Placental pericyte (primary cell): ENCODE measurements at places on chromosomes 5 and 9. TPM values are rescaled to one million over a fixed set of nuclear protein-coding genes. Genes with fewer than 3 reads are reported as not detected.

SLC4A9 gene
- total RNA-seq, result not detected in 2 replicates

KIF2A gene
- 55.8 and 73.0 TPM in 2 replicates for total RNA-seq

GHR gene
- 0.22 and 0.86 TPM in 2 replicates for total RNA-seq

TLE4 gene
- total RNA-seq, result 24.9 and 32.4 TPM in 2 replicates

TNC gene
- 83.6 and 326 TPM in 2 replicates for total RNA-seq

ADGRV1 gene
- 0.14 and 0.66 TPM in 2 replicates for total RNA-seq

FTMT gene
- total RNA-seq, result not detected in 2 replicates
